ENCODE measurements at places on chromosomes 4 and X.

GRCh38 chr4:141658309-141658708 lies 21.9 kb downstream of the IL15 start:
- no peak for DNase-seq

- no peak for DNase-seq
Measured at GRCh38 chrX:127128282-127128681, 308.8 kb downstream of the PRR32 start.

GRCh38 chr4:54065282-54066087 lies 1.1 kb upstream of the CHIC2 start:
- no peak for DNase-seq

DNA sequence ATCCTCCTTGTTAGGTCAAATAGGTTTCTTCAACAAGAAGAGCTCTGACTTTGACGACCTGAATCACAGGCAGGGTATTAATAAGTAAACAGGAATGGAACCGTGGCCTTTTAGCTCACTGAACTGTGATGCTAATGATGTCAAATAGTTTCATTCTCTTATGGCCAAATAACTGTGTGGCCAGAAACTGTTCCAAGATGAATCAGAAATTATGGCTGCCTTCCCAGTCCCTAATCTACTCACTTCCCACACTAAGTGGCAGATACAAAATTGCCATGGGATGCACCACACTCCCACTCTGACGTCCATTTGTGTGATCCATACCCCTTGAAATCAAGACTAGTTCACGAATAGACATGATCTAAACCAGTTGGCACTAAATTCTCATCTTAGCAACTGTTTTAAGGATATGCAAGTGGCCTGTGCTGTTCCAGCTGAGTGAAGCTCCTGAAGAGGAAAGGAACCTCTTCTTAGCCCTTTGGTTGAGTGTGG lies 455.4 kb downstream of the IL15 start:
- no peak for DNase-seq

GRCh38 chr4:80232707-80233370 lies 33.6 kb upstream of the FGF5 start:
- no peak for DNase-seq

DNA sequence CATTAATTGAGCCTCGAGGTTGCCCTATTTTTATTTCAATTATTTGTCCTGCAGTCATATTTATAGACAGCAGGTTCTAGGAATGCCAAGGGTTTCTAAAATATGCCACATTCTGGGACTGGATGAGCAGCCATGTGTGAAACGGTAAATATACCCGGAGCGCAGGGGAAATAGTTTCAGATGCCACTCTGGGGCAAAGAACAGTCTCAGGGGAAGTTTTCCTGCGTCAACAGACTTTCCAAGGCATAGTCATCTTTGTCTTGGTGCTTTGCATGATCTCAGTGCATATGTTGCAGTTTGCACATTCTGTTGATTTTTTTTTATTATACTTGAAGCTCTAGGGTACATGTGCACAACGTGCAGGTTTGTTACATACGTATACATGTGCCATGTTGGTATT lies 71.0 kb downstream of the GPAT3 start:
- no peak for DNase-seq

All from amygdala (tissue), 56 donors.